CD4-positive, alpha-beta T cell treated with Interleukin-21 for 1 hour (primary cell): ENCODE measurements at places on chromosomes 4 and X.
A peak's percentile ranks its signal among the peaks of the same experiment; 100 is the strongest.

GRCh38 chrX:97895751-97896150 is 1012.0 kb downstream of the RPA4 start:
- DNase-seq: no peak

DNA sequence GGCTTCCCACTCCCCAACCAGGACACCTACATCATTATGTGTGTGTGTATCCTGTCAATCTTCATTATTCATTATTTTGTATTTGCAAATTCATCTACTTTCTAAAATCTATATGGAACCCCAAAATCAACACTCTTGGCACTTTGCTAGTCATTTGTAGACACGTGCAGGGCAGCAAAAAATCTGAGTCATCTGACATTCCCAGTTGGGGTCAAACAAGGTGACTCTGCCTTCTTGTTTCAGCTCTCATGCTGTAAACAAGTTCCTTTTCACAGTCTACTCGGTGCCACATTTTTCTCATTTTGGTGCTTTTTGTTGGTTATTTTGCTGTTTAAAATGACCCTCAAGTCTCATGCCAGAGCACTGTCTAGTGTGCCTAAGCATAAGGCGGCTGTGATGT is 5.9 kb downstream of the MRFAP1L1 start:
- no peak for DNase-seq

GRCh38 chrX:24125028-24125612 is 24.4 kb upstream of the ZFX start:
- no peak for DNase-seq

GRCh38 chr4:6324999-6325787 is 55.5 kb downstream of the WFS1 start:
- DNase-seq: no peak

DNA sequence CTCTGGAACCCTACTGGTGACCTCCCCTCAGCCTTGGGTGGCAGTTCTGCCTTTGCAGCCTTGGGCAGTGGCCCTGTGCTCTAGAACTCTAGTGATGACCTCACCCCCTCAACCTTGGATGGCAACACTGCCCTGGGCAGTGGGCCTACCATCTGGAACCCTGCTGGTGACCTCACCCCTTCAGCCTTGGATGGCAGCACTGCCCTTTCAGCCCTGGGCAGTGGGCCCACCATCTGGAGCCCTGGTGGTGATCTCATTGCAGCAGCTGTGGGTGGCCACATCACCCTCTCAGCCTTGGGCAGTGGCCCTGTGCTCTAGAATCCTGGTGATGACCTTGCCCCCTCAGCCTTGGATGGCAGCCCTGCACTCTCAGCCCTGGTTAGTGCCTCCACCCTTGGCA is 129.3 kb downstream of the RBMX2 start:
- DNase-seq: no peak

DNA sequence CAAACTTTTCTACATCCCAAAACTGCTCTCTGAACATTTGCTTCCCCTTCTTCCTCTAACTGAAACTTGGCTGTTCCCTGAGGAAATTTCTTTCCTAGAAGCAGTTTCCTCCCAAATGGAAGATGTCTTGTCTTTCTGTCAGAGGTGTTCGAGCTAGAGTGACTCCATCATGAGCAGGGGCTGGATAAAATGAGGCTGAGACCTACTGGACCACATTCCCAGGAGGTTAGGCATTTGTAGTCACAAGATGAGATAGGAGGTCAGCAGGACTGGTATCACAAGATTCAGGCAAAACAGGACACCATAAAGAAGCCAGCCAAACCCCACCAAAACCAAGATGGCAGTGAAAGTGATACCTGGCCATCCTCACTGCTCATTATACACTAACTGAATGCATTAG is 35.8 kb upstream of the PGRMC2 start:
- DNase-seq: no peak

GRCh38 chrX:120304256-120304655 is 7.0 kb downstream of the TMEM255A start:
- no peak for DNase-seq

DNA sequence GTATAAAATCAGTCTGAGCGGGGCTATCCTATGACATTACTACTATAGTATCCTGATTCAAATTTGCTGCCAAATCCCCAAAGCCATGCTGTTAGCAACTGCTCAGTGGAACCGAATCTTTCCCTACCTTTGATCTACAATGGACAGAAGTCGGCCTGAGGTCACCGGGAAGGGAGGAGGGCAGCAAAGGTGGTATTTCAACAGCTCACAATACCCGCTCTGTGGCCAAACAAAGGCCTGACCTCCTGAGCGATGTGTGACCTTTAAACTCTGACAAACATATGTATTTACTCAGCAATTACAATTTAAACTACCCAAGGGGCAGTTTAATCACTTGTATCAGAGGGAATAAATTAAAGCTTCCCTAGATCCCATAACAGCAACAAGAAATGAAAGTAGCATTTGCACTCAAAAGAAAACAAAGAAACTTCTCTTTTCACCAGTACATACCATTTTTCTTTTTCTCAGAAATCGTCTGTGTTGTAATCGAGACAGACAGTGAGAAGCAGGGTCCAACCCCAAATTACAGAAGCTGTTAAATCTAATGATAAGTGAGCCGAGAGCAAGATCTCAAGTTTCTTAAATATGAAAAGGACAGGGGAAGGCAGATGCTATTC is 11.6 kb upstream of the TMEM128 start:
- no peak for DNase-seq

DNA sequence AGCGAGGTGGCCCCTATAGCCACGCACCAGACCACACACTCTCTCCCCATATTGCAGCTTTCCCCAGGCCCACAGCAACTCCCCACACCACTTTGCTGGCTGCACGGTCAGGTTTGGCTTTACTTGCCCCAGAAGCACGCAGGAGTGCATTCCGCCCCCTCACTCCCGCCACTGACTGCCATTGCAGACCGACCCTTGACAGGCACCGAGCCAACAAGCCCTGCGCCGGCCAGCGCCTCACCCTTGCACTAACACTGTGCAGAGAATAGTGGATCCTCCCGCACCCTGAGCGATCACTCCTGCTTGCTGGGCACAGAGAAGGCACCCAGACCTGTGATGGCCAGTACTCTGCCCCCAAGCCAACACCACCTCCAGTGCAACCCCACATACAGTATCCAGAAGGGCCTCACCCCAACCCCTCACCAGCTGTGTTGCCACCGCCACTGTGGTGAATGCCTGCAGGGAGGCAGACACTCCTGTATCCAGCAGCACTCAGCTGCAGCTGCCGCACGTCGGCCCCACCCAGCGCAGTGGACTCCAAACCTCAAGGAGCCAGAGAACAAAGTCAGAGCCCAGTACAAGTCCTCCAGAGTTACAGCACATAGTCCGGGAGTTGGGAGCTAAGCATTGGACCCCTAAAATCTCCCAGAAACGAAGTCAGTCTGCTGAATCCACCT is 28.6 kb upstream of the DIAPH2 start:
- DNase-seq: no peak

- peak; percentile 68 for DNase-seq
Measured at GRCh38 chr4:121253961-121254360, 89.8 kb upstream of the TNIP3 start.

- DNase-seq: no peak
Measured at GRCh38 chr4:113823291-113823659, 61.7 kb upstream of the CAMK2D start.

DNA sequence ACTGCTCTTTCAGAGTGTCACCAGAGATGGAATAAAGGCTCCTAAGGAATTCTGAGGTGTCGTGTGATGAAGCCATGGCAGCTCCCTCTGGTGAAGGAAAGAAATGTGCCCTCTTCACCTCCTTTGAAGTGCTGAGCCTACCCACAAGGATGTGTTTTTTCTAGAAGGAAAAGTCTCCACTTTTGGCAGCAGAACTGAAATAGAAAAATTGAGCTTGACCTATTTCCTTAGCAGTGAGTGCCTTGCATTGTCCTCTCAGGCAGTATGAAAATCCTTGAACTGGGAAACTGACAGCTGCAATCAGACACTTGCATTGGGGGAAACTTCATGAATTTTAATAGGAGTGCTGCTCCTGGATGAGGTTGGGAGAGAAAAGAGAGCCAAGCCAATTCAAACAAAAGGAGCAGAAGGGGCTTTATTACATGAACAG is 95.2 kb downstream of the DCLK2 start:
- no peak for DNase-seq

DNA sequence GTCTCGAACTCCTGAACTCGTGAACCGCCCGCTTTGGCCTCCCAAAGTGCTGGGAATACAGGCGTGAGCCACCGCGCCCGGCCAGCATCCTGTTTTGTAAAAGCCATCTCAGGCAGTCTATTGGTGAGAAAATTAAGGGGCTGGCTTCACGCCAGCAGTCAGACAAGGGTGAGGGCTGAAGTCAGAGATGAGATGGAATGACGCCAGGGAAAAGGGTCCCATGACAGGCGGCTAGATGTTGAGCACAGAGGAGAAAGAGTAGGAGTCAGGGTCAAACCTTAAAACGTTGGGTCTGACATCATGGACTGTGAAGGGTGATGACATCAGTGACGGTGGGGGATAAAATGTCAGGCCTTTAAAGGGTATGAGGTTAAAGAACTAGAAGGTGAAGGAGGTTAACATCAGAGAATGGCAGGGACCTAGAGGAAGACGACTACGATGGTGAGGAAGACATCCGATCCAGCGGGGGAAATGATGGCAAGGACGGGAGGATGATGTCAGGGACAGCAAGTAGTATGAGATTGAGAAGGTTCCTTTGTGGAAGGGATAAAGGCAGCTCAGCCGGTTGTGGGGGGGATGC is 504 bp upstream of the RBM3 start:
- no peak for DNase-seq

- no peak for DNase-seq
Measured at GRCh38 chr4:123452616-123453015, 56.0 kb downstream of the SPRY1 start.

- DNase-seq: no peak
Measured at GRCh38 chrX:131595120-131595519, 51.2 kb downstream of the OR13H1 start.

DNA sequence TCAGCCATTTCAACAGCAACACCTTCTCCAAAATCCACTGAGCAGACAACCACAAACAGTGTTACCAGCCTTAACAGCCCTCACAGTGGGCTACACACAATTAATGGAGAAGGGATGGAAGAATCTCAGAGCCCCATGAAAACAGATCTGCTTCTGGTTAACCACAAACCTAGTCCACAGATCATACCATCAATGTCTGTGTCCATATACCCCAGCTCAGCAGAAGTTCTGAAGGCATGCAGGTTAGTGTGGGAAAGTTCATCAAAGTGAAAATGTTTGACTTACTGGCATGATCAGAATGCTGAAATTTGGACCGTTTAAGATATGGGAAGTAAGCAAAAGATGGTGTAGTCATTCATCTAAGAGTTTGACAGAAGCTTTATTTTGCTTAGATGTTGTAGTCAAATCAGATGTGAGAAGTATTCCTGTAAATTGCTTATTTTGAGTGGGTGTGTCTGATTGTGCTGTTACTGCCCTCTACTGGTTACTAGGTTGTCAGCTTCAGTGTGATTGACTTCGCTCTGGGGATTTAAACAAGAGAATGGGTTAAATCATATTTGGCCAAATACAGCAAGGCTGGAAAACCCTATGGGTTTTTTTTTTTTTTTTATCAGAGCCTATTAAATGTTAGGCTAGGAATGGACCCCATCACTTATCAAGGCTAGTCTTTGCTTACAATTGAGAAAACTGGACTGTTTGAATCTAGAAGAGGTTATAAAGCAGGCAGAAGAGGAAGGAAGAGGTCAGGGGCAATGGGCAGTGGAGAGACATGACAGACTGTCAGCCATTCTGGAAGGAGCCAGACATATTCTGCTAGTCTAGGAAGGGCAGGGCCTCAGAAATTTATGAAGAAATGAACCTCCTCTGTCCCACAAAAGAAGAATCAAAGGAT is 130.3 kb downstream of the DIPK2B start:
- DNase-seq: peak; percentile 65

- no peak for DNase-seq
Measured at GRCh38 chrX:71541210-71542022, 8.5 kb downstream of the OGT start.

DNA sequence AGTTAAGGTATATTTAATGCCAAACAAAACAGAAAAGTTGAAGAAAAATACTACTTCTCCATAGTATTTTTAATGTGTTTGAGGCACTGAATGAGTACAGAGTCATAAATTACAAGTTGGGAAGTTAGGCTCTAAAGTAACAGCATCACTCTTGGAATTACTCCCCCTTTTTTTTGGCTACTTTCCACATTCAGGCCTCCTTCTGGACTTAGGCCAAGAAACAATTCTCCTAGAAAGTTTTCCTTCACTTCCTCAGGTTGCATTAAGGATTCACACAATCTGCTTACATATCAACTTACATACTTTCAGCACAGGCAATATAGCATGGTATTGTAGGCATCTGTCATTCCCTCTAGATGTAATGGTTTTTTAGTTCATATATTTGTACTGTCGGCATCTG is 52.1 kb downstream of the TMEM165 start:
- DNase-seq: no peak

- no peak for DNase-seq
Measured at GRCh38 chr4:114780205-114780604, 181.6 kb downstream of the UGT8 start.

DNA sequence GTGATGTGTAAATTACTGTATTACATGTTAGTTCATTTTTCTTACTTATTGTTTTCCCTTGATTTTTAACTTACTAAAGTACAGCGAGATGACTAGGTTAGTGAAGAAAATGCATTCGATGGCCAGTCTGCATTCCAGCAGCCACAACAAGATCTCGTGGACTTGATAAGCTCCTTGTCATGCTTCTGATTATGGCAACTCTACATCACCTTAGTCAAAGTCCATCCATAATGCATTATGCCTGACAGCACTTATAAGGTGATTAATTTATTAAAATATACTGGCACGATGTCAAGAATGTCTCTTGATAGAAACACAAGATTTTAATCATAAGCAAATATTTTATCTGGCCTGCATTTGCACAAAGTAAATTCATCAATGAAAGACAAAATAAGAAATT is 109.9 kb upstream of the NAP1L5 start:
- no peak for DNase-seq

- no peak for DNase-seq
Measured at GRCh38 chrX:40719731-40720130, 15.6 kb downstream of the MED14 start.

- DNase-seq: peak; percentile 11
Measured at GRCh38 chrX:54964766-54965497, 29.1 kb downstream of the PFKFB1 start.

- DNase-seq: no peak
Measured at GRCh38 chr4:160969925-160970324, 1193.9 kb downstream of the FSTL5 start.
